ENCODE measurements at places on chromosomes 5 and 9.

- DNase-seq: no peak
Measured at GRCh38 chr9:92637326-92637725, 32.6 kb downstream of the IPPK start.

DNA sequence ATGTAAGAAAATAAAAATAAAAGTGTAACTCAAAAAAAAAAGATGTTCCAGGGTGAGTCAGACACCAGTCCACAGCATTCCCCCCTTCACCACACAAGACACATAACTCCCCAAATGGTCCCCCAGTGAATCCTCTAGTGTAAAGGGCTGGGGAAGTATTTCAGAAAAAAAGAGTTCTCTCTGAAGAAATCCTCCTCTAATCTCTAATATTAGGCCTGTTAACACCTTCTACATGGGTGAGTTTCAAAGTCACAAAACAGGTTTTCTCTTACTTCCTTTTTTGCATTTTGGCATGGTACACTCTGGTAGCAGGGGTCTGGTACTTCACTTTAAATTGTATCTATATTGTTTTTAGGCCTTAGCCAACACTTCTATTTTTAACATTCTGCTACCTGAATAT, 28.2 kb downstream of the RNF145 start:
- DNase-seq: no peak

GRCh38 chr5:123119334-123119986, 30.4 kb downstream of the PRDM6 start:
- DNase-seq: no peak

DNA sequence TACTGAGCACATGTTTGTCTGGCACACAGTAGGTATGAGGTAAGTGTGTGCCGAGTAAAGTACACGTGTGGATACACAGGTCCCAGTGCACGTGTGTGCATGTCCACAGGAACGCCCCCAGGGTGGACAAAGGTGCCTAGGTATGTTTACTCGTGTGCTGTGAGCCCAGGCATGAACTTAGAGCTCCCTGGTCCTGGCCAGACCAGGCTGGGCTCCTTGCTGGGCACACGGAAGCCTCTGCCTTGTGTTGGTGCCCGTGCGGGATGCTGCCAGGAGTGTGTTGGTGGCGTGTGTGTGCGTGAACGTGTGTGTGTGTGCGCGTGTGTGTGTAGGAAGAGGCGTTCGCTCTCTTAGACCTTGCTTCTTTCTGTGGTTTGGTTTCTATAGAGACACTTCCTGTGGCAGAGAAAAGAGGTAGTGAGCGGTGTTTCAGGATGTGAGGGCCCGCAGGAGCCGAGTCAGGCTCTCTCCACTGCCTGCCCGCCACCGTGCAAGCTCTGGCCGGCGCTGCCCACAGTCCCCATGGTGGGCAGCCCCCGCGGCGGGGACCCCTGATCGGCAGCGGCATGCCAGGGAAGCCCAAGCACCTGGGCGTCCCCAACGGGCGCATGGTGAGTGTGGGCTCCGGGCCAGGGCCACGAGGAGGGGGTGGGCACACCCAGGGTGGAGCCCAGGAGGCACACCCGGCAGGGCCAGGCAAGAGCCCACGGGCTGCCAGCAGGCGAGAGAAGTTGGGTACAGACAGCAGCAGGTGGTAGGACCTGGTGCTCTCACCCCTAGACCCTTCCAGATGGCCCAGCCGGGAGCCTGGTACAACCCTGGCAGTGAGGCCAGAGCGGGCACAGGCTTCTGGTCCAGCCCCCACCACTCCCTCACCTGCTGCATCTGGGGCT, at the start of gene RGS14:
Gene RGS14 (plus strand): TSS at position 466 of the 893 bp plus-strand sequence. CDS start 101 bp downstream, at position 567.
- peak; percentile 67 for DNase-seq

DNA sequence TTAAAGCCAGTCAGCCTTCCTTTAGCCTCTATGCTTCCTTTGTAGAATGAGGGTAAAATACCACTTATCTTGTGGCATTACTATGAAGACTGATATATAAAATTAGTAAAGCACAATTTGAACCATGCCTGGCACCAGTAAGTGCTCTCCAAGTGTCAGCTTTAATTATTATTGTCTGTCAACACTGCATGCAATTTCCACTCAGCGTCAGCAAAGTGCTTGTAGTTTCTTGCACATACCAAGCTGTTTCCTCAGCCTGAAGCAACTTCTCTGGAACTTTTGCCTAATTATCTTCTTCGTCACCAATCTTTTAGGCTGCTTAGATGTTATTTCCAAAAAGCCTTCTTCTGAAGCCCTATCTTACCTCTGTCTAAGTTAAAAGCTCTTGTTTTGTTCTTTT, 177.3 kb downstream of the CDC42SE2 start:
- DNase-seq: no peak

DNA sequence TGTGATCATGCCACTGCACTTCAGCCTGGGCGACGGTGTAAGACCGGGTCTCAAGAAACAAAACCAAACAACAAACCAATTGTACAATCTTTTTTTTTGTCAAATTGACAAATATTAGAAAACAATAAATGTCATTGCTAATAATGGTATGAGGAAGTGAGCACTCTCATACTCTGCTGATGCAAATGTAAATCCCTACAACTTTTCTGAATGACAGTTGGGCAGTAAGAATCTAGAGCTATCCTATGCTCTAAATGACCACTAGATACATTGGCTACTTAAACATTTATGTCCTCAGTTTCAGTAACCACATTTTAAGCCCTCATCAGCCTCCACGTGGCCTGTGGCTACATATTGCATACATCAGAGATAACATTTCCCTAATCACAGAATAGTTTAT, 256.2 kb downstream of the FER start:
- no peak for DNase-seq

GRCh38 chr5:41748631-41749030, 121.6 kb downstream of the OXCT1 start:
- no peak for DNase-seq

DNA sequence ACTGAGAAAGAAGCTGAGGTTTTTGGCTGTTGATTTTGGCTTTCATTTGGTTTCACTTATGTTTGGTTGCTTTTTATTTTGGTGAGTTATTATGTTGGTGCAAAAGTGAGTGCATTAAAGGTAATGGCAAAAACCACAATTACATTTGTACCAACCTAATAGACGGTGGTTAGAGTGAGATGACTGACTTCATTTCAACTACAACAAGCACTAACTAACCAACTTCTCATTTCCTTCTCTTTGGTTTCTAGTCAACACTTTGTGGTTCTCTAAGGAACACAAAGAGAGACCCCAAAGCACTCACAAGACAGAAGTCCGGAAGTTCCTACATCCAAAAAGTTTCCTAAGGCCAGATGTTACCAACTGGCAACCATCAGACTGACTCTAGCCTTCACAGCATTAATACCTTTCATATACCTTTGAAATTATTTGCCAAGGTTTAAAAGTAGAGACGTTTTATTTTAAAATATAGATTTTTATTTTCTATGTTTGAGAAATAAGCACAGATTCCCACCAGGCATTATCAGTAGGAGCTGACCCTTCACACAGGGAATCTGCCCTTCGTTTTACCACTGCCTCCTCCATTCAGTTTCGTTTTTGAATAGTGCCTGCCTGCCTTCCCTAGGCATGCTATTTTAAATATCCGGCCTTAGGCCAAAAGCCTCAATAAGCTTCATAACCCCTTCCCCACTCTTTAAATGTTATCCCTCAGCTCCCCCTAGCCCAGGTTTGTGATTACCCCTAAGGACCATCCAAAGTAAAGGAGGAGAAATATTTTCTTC, 301.1 kb upstream of the PTGER4 start:
- no peak for DNase-seq

- no peak for DNase-seq
Measured at GRCh38 chr5:97355775-97356174, 172.7 kb upstream of the RIOK2 start.

DNA sequence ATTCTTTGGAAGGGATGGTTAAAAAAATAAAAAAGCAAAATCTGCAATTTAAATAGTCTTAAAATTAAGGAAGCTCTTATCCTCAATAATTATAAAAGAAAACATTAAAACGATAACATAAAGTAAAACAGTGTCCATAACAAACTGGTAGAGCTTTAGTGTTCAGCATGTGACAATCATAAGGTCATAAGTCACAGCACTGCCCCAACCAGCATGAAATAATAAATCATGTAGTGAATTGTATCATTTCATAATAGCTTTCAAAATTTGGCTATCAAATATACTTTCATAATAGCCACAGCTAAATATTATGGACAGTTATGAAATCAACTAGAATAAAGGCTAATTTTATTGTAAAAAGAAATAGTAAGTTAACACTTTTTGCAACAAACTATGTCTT, 10.0 kb downstream of the NR3C1 start:
- no peak for DNase-seq

DNA sequence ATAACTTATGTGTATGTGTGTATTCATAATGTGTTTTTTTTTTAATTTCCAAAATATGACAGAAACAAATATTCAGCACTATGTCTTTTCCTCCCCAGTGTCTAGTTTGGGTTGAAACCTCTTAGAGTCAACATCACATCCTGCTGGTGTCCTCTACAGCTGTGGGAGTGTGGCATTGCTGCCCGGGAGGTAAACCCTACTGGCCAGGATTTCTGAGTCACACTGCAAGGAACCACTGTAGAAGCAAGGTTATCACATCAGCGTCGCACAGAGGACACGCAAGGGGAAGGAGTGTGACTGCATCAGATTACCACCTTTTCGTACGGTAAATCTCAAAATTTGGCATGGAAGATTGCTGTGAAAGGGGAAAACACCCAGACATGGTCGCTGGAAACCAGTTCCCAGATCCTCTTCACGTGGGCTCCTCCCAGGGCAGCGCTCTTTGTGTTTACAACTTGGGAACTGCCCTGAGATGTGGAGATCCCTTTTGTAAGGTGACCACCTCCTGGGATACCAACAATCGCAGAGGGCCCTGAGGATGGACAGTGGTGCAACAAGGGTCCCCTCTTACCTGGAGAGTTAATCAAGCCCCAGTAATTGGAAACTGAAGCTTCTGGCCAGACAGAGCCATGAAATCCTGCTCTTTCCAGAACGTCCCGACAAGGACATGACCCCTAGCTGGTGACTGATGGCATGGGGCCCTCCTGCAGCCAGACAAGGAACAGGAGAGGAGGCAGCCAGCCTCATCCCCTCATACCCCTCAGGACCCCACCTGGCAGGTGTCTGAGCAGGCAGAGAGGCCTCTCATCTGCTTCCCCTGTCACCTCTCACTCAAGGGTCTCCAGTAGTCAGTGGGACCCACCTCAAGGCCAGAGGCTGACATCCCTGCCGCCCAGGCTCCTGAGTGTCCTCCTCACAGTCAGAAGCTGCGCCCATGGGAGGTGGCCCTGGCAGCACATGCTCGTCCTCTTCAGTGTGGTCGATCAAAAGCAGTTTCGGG, 194.7 kb downstream of the MED10 start:
- no peak for DNase-seq

DNA sequence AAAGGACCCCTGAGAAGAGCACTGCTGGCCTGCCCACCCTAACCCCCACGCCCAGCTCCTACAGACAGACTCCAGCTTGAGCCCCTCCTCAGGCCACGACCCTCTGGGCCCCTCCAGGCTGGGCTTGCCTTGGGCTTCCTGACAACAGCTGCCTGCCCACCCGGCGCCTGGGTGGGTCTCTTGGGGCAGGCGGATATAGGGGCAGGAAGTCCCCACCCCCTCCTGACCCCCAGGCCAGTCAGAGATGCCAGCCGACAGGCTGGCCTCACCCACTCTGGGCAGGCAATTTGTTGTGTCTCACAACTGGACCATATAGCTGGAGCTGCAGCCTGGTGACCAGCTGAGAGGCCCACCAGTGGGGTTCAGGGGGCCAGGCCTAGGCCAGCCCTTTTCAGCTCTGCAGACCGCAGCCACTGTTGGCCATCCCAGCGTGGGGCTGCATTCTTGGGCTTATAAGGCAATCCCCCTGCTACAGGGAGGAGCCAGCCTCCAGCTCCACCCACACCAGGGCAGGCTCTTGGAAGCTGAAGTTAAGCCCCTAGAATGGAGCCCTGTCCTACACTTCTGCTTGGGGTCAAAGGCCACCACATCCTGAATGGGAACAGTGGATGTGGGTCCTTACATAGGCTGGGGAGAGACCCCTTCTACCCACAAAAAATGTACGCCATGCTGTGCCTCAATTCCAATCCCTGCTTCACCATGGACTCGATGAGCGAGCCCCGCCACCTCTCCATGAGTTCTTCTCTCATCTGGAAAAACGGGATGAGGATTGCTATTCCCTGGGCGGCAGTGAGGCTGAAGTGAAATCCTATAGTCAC, 2.0 kb downstream of the PDLIM7 start:
- DNase-seq: no peak

DNA sequence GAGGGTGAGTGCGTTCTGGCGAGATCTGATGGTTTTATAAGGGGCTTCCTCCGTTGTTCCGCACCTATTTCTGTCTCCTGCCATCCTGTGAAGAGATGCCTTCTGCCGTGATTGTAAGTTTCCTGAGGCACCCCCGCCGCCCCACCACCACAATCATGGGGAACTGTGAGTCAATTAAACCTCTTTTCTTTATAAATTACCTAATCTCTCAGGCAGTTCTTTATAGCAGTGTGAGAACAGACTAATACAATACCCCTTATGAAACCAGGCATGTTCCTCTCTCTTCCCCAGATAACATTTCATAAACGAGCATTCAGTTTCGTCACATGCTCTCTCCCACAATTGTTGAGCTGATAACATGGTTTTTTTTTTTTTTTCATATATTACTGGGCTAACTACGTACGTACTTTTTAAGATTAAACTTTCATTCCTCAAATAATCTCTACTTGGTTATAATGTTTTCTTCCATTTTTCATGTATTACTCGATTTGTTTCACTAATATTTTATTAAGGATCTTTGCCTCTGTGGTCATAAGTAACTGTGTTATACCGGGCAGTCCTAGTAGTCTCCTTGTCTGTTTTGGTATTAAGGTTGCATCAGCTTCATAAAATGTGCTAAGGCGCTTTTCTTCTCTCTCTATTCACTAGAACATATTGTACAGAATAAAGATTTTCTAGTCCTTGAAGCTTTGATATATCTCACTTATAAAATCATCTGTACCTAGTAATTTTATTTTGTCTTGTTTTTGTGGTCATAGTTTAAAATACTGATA, 64.9 kb upstream of the MVB12B start:
- DNase-seq: no peak

- no peak for DNase-seq
Measured at GRCh38 chr5:92402956-92403702, 1020.0 kb upstream of the ARRDC3 start.

DNA sequence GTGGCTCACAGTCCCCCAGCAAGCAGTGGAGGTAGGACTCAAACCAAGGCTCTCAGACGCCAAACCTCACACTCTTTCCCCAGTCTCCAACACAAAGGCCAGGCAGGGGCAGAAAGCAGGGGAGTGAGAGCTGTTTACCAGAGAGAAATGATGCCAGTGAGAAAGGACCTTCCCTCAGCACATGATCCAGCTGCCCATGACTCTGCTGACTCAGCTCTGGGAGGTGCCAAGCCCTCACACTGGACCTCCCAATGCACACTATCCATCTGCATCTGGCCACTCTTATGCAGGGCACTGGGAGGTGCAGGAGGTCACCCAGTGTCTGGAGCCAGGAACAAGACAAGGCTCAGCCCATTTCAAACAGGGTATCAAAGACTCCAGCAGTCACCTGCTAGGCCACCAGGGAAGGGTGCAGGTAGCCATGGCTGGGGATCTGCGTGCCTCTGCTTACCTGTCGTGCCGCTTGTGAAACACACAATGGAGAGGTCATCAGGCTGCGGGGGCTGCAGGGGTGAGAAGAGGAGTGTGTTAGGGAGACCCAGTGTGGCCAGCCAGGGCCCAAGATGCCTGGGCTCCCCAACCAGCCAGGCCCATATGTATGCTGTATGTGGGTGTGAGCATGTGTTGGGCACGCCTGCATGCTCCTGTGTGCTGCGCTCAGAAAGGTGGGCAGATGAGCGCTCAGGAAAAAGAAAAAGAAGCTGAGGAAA, 26.3 kb downstream of the ACSL6 start:
- DNase-seq: no peak

- no peak for DNase-seq
Measured at GRCh38 chr5:72394688-72395087, 74.5 kb downstream of the PTCD2 start.

GRCh38 chr5:10460252-10460906, 18.7 kb downstream of the ROPN1L start:
- no peak for DNase-seq
